ENCODE measurements at places on chromosomes 1 and 21.

GRCh38 chr1:21919520-21919919 lies 17.6 kb downstream of the HSPG2 start:
- no peak for DNase-seq

DNA sequence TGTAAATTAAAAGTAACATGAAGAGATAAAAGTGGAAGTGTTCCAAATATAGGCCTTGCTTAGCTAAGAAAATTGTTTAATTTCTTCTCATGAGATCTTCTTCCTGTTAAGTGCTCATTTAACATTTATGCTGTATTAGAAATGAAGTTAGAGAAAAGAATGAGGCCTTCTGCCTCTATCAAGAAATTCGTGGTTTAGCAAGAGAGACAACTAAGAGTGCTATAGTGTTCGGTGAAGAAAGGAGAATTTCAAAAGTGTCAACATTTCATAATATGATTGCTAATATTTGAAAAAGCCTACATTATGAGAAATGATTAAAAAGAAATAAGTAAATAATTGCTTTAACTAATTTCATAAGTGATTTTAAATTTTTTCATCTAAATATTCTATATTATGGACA lies 18.8 kb upstream of the MNDA start:
- no peak for DNase-seq

- no peak for DNase-seq
These were observed 2.4 kb upstream of the WNT3A start for GRCh38 chr1:228004331-228004855.

DNA sequence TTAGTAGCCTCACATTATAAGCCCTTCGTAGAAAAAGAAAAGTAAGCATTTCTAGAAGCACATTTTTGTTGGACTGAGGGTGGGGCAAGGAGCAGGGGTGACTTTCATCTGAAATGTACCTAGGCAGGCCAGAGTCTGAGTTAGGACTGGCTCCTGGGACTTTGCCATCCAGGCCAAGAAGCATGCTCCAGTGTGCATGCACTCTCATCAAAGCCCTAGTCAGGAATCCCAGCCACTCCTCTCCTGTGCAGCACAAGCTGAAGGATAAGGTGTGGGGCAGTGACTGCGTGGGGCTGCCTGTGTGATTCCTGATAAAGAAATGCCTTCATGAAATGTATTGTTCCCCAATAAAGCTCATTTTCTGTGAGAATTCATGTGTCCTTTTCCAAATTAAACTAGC lies 88.2 kb downstream of the GFI1 start:
- DNase-seq, result no peak

DNA sequence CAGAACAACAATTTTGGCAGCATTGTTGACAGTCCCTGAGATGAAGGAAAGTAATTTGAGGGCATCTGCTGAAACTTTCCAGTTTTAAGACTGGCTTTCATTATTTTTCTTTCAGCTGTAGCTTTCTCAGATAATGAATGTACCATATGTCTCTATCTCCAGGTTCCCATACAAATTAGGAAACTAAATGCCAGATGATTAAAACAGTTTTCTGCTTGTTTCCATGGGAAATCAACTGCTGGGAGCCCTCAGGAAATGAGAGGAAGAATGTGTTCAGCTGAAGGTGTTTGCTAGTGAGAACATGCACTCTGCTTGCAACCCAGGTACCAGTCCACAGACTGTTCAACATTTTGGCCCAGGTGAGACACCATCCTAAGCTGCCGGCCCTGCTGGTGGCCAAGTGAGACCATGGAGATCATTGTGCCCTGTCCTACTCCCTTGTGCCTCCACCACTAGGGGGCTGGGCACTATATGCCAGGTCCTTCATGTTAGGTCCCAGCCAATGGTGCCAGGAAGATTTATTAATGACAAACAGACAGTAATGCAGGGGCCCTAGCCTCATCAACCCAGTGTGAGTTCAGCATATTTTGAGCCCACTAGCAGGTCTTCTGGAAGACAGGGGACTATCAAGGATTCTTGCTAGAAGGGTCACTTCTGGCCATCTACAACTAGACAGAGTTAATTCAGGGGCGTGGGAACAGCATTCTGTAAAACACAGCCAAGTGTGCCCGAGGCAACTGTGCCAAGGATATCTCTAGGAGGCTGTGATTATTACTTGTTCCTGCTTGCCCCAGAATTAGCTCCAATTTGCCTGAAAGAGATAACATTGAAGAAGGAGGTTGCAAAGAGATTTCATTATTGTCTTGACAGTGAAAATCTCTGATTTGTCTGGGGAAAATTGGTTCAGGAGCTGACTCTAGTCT lies 17.0 kb upstream of the LRRC8C start:
- no peak for DNase-seq

GRCh38 chr1:31985430-31985829 lies 28.2 kb upstream of the KHDRBS1 start:
- DNase-seq, result no peak

GRCh38 chr21:38830671-38831525 lies 25.2 kb downstream of the ETS2 start:
- DNase-seq, result no peak

GRCh38 chr1:13779930-13780329 lies 79.9 kb downstream of the PRDM2 start:
- no peak for DNase-seq

GRCh38 chr21:32359719-32360260 lies 33.0 kb downstream of the URB1 start:
- no peak for DNase-seq

GRCh38 chr1:75672528-75673393 lies 51.7 kb upstream of the ACADM start:
- DNase-seq, result no peak

GRCh38 chr1:168627370-168627769 lies 51.0 kb downstream of the XCL1 start:
- DNase-seq, result no peak

DNA sequence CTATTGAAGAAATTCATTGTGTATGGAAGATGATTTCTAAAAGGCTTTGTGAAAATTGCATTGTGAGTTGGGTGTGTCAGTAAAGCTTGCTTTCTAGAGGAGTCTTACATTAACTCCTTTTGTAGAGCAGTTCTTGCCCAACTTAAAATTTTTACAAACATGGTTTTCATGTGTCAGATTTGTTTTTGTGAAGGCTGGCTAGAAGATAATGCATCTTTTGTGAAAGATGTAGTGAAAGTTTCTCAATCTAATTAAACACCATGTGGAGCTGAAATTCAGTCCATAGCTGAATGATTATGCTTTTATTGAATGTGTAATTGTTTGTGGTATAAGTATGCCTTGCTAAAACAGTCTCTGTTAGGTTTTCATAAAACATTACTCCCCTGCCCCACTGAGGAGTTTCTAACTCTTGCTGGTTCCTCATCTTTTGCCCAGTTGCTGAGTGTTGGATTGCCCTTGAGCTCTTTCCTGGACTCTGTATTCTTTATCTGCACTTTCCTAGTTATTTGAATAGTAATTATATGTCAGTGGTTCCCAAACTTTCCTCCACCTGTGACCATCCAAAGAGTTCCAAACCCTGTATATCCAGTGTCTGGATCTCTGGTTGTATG lies 38.0 kb downstream of the KCTD3 start:
- no peak for DNase-seq

DNA sequence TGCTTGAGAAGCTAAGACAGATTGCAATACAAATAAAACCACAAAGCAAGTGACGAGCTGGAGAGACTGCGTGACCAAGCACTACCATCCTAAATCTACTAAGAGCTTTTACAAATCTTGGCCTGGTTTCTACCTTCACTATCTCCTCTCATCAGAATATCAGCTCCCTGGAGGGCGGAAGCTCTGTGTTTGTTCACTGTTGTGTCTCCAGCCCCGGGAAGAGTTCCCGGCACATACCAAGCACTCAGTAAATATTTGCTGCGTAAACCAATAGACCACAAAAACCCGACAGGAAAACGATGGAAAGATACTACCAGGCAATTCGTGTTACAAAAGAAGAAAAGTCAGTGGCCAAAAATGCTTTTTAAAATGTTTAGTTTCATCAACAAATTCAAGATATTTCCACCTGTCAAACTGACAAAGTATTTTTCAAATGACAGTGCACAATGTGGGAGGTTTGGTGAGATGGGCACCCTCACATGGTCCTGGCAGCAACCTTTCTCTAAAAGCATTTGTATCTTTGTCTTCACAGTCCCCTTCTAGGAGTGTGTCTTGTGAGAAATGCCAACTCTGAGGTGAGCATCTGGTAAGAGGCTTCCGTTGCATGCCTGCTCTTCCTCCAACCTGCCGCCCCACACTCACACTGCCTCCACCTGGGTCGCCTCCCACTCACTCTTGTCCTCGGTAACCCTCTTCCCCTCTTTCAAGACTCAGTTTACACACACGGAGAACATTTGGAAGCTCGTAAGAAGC lies 34.7 kb downstream of the SLC1A7 start:
- DNase-seq, result no peak

All from urinary bladder (tissue), 4 donors.